ENCODE measurements at places on chromosomes 7 and 10.

GRCh38 chr7:44973610-44974401, 5.0 kb downstream of the MYO1G start:
- no peak for DNase-seq
- no peaks in the 10 kb centered on the region for H3K27me3 ChIP-seq
- H3K36me3 ChIP-seq, result peaks cover 2% of the 10 kb centered on the region
- H3K27ac ChIP-seq, result no peak overlapping the region
- H3K4me3 ChIP-seq, result no peak overlapping the region

DNA sequence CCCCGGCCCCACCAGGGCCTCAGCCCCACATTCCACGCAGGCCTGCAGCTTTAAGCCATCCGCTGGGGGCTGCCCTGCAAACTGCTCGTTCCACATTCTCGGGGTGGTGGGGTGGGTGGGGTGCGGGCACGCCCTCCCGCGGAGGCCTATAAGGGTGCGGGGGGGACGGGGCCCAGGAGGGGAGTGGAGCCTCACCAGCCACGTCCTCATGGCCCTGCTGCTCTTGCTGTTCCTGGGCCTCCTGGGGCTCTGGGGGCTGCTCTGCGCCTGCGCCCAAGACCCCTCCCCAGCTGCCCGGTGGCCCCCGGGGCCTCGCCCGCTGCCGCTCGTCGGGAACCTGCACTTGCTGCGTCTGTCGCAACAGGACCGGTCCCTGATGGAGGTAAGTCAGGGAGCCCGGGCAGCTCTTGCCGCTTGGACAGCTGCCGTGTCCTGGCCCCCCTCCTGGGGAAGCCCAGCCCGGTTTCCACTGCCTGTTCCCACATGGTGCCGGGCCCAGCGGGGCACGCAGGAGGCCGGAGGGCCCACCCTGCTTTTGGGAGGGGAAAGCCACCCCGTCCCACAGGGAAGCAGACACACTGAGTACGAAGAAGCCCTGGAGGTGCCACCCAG, at the start of gene CYP2W1:
Gene CYP2W1, plus strand, starts transcription at position 178 of the 612 bp plus-strand sequence. Its CDS starts 31 bp downstream, at position 209.
- no peak within 1 kb of the TSS for H3K27ac ChIP-seq
- H3K4me3 ChIP-seq, result no peak within 1 kb of the TSS
- H3K27me3 ChIP-seq, result no peaks in the 10 kb centered on the region
- DNase-seq, result no peak
- no peaks in the 10 kb centered on the region for H3K36me3 ChIP-seq

- H3K4me3 ChIP-seq, result no peak overlapping the region
- no peak for DNase-seq
- no peaks in the 10 kb centered on the region for H3K36me3 ChIP-seq
- no peaks in the 10 kb centered on the region for H3K4me1 ChIP-seq
Measured at GRCh38 chr7:3146571-3147226, 103.0 kb upstream of the CARD11 start.

DNA sequence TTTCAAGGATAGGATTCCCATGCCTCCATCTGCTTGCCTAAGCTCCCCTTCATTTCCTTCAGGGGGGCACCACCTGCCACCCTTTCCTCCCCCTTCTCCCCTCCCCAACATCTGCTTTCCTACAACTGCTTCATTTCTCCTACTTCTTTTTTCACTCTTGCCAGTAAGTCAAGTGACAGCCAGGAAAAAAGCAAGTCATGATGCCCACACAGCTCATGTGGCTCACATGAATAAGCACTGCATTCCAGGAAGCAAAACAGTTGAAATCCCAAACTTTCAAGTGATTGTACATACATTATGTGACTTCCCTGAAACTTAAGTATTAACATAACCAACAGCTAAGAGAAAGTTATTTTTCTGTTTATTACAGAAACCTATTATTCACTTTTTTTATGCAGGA, 78.6 kb downstream of the TNS3 start:
- no peaks in the 10 kb centered on the region for H3K36me3 ChIP-seq
- peaks cover 2% of the 10 kb centered on the region for H3K27me3 ChIP-seq
- peak; percentile 9 for DNase-seq
- peaks cover 25% of the 10 kb centered on the region for H3K4me1 ChIP-seq

- H3K27me3 ChIP-seq, result no peaks in the 10 kb centered on the region
- H3K36me3 ChIP-seq, result no peaks in the 10 kb centered on the region
- no peaks in the 10 kb centered on the region for H3K4me1 ChIP-seq
Measured at GRCh38 chr7:44735403-44736165, 13.1 kb upstream of the ZMIZ2 start.

DNA sequence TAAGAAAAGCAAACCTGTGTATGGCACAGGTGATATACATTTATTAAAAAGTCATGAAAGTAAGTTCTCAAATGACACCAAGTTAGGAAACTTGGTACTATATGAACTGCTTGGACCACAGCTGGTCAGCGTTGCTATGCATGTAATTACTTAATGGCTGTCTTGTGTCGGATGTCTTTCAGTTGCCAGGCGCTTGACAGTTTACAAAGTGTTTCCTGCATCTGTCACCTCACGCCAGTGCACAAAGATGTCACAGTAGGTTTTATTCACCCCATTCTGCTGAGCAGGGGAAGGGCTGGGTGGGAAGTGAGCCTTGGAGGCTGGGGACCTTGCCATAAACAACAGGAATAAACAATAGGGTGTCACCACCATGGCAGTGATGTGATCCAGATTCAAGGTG, 35.8 kb downstream of the ADAM12 start:
- no peaks in the 10 kb centered on the region for H3K36me3 ChIP-seq
- H3K4me3 ChIP-seq, result no peak overlapping the region

GRCh38 chr10:121059351-121059750, 208.2 kb downstream of the WDR11 start:
- no peak overlapping the region for H3K27ac ChIP-seq
- H3K4me3 ChIP-seq, result no peak overlapping the region
- H3K4me1 ChIP-seq, result no peaks in the 10 kb centered on the region
- peaks cover 1% of the 10 kb centered on the region for H3K27me3 ChIP-seq

GRCh38 chr7:1012004-1012715, 29.2 kb downstream of the CYP2W1 start:
- DNase-seq, result no peak
- no peaks in the 10 kb centered on the region for H3K4me1 ChIP-seq
- H3K36me3 ChIP-seq, result no peaks in the 10 kb centered on the region
- H3K27me3 ChIP-seq, result no peaks in the 10 kb centered on the region

DNA sequence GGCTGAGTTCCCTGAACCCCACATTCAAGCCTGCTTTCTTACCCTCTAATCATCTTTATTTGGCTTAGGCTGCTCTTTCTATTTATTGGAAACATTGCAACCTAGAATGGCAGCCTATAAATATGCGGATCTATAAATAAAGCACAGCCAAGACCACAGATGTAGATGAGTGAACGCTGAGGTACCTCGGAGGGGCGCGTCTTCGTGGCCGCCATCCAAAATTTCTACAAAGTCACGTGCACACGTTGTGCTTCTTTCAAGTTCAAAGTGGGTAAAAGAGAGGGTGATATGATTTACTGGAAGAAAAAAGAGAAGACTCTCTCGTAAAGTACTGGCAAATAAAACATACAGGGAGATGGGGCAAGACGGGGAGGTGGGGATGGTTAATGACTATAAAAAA, 132.6 kb upstream of the RSU1 start:
- H3K4me3 ChIP-seq, result no peak overlapping the region
- peaks cover 6% of the 10 kb centered on the region for H3K4me1 ChIP-seq
- DNase-seq, result no peak
- H3K27ac ChIP-seq, result no peak overlapping the region
- no peaks in the 10 kb centered on the region for H3K36me3 ChIP-seq

DNA sequence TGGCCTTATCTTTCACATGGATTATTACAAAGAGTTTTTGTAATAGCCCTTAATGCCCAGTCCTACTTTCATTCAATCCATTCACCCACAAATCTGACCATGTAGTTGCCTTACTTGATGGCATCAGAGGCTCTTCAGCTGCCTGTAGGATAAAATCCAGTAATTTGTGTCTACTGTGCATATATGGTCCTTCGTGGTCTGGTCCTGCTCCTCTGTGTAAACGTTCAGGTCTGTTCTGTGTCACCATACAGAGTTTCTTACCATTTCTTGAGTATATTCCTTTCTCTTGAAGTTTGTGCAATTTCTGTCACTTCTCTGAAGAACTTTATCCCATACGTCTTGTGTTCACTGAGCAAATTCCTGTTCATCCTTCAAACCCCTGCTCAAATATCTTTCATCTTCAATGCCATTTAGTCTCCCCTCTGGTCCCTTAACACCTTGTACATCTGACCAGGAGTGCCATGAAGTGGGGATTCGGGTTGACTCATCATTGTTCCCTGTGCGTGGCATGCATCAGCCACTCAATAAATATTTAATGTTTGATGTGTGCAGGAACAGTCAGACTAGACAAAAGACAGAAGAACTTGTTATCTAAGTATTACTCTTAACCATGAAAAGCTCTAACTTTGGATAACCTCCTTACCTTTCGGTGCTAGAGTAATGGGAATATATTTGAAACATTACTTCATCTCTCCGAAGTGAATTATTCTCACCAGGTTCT, 98.6 kb upstream of the RPA3 start:
- peaks cover 6% of the 10 kb centered on the region for H3K36me3 ChIP-seq
- no peak overlapping the region for H3K4me3 ChIP-seq
- H3K27me3 ChIP-seq, result no peaks in the 10 kb centered on the region
- DNase-seq, result no peak
- H3K4me1 ChIP-seq, result no peaks in the 10 kb centered on the region

GRCh38 chr7:115748123-115748738, 282.3 kb downstream of the TFEC start:
- H3K4me3 ChIP-seq, result no peak overlapping the region
- no peaks in the 10 kb centered on the region for H3K4me1 ChIP-seq
- no peaks in the 10 kb centered on the region for H3K36me3 ChIP-seq
- no peak overlapping the region for H3K27ac ChIP-seq
- no peaks in the 10 kb centered on the region for H3K27me3 ChIP-seq
- no peak for DNase-seq

DNA sequence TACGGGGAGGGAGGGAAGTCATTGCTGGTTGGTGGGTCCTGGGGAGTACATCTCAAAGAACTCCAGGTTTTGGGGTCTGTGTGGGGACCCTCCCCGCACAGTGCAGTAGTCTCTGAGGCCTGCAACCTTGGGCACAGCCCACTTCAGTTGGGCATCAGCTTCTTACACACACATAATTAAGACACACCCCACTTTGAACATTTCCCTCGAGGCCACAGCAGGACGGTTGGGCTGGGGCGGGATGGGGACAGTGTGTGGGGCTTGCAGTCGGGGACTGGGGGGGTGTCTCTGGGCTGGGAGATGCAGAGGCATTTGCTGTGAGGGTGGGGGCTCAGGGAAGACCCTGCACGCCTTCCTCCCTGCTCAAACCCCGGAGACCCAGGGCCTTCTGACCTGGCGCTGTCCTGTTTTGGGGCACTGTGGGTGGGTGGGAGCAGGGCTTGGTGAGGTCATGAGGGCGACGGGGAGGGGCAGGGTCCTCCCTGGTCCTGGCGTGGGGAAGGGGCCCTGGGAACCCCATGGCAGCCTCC, 1.3 kb downstream of the LFNG start:
- H3K4me3 ChIP-seq, result peak overlapping the region; percentile 60
- peaks cover 26% of the 10 kb centered on the region for H3K27me3 ChIP-seq
- H3K36me3 ChIP-seq, result no peaks in the 10 kb centered on the region
- no peak for DNase-seq

DNA sequence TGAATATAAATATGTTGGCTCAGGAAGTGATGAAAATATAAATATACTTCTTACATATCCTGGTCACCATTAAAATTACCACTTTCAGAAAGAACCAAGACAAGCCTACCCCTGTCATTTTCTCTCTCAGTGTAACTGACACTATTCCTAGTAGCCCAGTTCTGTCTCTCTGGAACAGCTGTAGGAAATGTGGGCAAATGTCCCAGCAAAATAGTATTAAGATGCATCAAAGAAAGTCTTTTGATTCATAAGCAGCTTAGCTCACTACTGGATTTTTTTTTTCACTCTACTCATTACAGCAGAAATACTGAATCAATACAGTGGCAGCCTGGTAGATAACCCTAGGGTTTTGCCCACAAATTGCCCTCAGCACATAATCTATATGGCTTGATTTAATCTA, 290.9 kb downstream of the DNAJB9 start:
- DNase-seq, result no peak
- H3K36me3 ChIP-seq, result no peaks in the 10 kb centered on the region
- H3K4me1 ChIP-seq, result no peaks in the 10 kb centered on the region
- H3K4me3 ChIP-seq, result no peak overlapping the region
- H3K27me3 ChIP-seq, result no peaks in the 10 kb centered on the region
- H3K27ac ChIP-seq, result no peak overlapping the region

All from psoas muscle (tissue), 8 donors.